Activated CD4-positive, alpha-beta memory T cell treated with anti-CD3 and anti-CD28 coated beads for 36 hours (primary cell): ENCODE measurements at places on chromosomes 13 and 19. TPM values are rescaled to one million over a fixed set of nuclear protein-coding genes. Genes with fewer than 3 reads are reported as not detected.
A peak's percentile ranks its signal among the peaks of the same experiment; 100 is the strongest.

Gene KLK10
- not detected for total RNA-seq

Gene SH2D3A
- total RNA-seq, result 18.2 TPM

Gene TJP3
- 3.1 TPM for total RNA-seq

Gene PDX1
- not detected for total RNA-seq

GRCh38 chr19:39014037-39014436, 18.3 kb downstream of the FBXO27 start:
- no peak for DNase-seq

GRCh38 chr13:98480915-98481877, 95.7 kb downstream of the STK24 start:
- DNase-seq, result peak; percentile 81

DNA sequence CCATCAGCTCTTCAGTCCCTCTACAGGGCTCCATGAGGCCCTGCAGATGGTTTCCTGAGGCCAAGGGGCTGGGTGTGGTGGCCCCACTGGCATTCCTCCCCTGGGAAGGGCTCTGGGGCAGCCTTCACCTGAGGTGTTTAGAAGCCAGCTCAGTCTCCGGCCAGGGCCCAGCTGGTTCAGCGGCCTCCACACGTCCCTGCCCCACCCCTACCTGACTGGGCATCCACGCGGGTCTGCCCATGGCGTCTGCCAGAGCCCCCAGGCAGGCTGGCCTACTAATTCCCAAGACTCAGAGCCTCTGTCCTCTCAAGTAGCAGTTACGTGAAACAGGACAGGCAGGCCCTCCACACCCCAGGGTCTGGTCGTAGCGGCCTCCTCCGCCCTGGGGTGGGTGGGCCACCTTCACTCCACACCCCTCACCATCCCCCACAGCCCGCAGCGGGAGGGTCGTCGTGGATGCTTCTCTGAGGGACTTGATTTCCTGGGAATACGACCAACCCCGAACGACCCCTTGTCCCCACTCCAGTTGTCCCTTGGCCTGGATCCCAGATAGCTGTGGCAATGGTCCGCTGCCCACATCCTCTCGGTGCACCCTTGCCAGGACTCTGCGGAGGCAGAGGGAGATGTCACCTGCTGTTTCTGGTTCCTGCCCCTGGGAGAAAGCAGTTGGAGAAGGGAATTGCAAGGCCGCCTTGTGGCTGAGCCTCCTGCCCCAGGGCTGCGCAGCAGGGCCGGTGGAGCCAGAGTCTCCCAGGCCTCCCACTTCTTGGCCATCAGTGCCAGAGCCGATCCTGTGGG, 24.3 kb downstream of the CAPN12 start:
- DNase-seq, result no peak

- no peak for DNase-seq
Observed at GRCh38 chr19:49188626-49189200, 31.1 kb downstream of the TRPM4 start.

Gene KANK3
- 2.3 TPM for total RNA-seq

DNA sequence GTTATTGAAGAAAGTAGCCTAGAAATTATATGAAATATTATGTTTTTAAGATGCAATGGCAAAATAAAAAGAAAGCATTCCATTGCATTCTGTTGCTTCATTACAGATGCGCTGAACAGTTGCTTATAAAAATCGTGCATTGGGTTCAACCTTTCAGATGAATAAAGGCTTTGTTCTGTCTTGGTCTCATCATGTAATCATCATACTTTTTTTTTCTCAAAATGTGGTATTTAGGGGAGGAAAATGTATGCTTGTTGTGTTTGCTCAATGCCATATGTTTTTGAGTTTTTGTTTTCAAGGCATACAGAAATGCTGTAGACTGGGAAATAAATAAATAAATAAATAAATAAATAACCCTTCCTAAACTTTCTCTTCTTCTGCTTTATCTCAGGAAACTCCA, 1.1 kb upstream of the MBNL2 start:
- DNase-seq, result no peak

Gene NOVA2
- not detected for total RNA-seq

GRCh38 chr19:56218961-56219360, 16.9 kb downstream of the ZSCAN5C start:
- DNase-seq, result no peak

- DNase-seq, result no peak
Observed at GRCh38 chr13:33441015-33441414, 155.5 kb upstream of the STARD13 start.

Gene ELAVL1
- 143 TPM for total RNA-seq

DNA sequence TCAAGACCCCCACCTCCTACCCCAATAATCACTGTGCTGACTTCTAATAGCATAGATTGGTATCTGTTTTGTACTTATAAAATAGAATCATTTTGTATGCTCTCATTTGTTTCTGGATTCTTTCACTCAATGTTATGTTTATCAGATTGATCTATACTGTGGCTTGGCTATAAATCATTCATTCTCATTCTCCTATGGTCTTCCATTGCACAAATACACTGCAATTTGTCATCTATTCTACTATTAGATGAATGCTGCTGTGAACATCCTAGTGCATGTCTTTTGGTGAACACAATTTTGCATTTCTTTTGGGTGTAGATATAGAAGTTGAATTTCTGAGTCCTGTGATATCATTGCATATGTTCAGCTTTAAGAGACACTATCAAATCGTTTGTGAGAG, 94.8 kb upstream of the AKAP11 start:
- no peak for DNase-seq

Gene GFY
- total RNA-seq, result not detected

Gene TNFSF9
- 1.2 TPM for total RNA-seq

DNA sequence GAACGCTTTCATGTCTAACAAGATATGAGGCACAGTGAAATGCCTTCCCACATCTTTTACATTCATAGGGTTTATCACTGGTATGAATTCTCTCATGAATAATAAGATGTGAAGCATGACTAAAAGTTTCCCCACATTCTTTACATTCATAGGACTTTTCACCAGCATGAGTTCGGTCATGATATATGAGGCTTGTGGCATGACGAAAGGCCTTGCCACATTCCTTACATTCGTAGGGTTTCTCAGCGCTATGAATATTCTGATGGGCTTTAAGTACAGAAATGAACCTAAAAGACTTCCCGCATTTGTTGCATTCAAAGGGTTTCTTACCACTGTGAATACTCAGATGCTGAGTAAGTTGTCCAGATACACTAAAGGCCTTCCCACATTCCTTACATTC, 21.3 kb downstream of the ZNF607 start:
- DNase-seq, result no peak

Gene CYP4F12
- 0.41 TPM for total RNA-seq

DNA sequence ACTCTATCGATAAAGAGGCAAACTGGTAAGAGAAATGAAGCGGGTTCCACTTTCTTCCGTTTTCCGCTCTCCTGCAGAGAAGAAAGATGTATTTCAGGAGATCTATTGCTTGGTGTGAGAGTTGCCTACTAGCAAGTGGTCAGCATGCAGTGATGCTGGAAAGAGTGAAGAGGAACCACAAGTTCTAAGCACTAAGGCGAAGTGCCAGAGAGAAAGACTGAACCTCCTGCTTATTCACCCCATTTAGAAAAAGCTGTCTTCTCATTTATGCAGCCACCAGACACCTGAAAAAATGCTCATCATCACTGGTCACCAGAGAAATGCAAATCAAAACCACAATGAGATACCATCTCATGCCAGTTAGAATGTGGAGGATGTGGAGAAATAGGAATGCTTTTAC, 78.7 kb upstream of the GPC6 start:
- DNase-seq, result no peak

- no peak for DNase-seq
Observed at GRCh38 chr19:57321751-57322150, 1.5 kb downstream of the ZNF543 start.

Gene SERP2
- total RNA-seq, result not detected

DNA sequence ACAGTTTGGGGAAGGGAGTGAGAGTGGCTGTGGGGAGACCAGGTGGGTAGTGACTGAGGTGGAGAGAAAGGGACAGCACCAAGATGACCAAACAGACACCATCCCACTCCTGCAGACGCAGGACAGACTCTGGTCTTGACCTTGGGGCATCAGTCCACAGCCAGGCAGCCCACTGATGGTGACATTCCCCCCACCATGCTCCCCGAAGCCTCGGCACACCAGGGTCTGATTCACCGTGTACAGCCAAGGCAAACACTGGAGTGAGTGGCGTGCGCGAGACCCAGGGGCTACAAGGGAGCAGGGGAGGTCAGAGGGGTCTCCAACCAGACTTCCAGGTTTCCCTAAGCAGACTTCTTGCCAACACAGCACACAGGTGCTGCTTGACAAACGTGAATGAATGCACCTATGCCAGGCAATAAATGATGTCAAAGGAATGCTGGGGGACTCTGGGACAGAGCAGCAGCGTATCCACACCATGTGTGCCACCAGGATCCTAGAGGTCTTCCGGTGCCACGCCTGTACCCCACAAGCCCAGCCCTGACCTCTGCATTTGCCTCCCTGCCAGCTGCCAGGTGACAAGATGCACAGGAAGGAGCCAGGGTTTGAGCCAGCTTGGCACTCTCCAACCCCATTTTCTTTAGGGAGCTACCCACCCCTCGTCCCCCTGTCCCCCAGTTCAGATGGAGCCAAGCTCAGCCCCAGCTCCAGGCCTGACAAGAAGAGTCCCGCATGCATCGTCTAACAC, 18.5 kb downstream of the RANBP3 start:
- DNase-seq, result no peak

DNA sequence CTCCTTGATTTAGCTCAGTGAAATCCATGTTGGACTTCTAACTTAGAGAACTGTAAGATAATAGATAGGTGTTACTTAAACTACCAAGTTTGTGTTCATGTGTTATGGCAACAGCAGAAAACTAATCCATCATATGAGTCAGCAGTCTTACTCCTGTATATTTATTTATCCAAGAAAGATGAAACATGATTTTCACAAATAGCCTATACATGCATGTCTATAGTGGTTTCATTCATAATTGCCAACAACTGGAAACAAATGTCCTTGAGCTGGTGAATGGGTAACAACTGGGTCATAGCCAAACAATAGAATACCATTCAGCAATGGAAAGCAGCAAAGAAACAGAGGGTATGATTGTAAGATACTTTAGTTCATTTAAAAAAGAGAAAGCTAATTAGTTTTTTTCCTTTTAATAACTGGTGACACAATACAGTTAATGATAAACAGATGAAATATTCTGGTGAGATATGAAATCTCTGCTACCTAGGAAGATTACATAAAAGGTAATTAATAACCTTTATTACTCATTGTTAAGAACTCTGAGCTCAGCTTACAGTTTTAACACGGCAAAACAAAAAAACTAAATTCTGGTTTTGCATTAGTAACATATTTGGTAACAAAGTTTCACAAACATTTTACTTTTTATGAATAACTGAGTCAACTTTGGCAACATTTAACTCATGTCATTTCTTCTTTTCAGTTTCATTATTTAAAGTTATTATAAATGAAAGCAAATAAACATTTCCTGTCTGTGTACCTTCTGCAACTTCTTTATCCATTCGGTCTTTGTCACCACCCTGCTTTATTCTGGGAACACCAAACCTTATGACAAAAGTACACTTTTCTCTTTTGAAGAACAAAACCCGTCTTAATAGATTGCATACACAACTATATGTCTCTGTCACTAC, 181.3 kb downstream of the LIG4 start:
- no peak for DNase-seq

Gene FPR3
- not detected for total RNA-seq

Gene METTL21C
- not detected for total RNA-seq

GRCh38 chr13:25380082-25380481, 8.3 kb downstream of the ATP8A2 start:
- no peak for DNase-seq

GRCh38 chr13:36414461-36414860, 17.8 kb upstream of the CCNA1 start:
- DNase-seq, result no peak

- no peak for DNase-seq
Observed at GRCh38 chr19:55189403-55189835, 9.3 kb upstream of the SYT5 start.

DNA sequence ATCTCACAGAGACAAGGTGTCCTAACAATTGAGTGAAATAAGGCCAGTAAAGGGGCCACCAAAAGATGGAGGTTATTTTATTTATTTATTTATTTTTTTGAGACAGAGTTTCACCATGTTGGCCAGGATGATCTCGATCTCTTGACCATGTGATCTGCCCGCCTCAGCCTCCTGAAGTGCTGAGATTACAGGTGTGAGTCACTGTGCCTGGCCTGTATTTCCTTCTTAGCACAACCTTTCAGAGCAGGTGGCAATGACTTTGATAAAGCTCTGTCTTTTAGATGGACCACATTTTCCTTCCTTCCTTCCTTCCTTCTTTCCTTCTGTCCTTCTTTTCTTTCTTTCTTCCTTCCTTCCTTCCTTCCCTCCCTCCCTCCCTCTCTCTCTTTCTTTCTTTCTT, 11.0 kb upstream of the DOCK6 start:
- DNase-seq, result no peak

- DNase-seq, result no peak
Observed at GRCh38 chr13:20993211-20993610, 68.2 kb downstream of the LATS2 start.

- no peak for DNase-seq
Observed at GRCh38 chr19:55591555-55591954, 7.8 kb downstream of the FIZ1 start.

Gene RGS9BP
- total RNA-seq, result 0.10 TPM

DNA sequence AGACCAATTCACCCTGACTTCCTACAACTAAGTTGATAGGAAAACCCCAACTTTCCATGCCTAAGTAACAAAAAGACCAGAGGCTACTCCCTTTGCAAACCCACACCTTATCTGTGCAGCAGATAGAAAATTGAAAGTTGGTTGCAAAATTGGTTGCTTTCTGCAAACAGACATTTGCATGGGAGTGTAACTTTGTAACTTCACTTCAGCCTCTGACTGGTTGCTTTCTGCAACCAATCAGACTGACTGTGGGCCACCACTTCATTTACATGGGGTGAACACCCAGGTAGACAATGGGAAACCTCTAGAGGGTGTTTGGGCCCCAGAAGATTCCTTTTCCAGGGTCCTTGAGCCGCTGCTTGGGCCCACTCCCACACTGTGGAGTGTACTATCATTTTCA, 9.8 kb downstream of the TEX30 start:
- DNase-seq, result no peak

GRCh38 chr13:109840201-109840892, 54.0 kb upstream of the IRS2 start:
- DNase-seq, result peak; percentile 53

DNA sequence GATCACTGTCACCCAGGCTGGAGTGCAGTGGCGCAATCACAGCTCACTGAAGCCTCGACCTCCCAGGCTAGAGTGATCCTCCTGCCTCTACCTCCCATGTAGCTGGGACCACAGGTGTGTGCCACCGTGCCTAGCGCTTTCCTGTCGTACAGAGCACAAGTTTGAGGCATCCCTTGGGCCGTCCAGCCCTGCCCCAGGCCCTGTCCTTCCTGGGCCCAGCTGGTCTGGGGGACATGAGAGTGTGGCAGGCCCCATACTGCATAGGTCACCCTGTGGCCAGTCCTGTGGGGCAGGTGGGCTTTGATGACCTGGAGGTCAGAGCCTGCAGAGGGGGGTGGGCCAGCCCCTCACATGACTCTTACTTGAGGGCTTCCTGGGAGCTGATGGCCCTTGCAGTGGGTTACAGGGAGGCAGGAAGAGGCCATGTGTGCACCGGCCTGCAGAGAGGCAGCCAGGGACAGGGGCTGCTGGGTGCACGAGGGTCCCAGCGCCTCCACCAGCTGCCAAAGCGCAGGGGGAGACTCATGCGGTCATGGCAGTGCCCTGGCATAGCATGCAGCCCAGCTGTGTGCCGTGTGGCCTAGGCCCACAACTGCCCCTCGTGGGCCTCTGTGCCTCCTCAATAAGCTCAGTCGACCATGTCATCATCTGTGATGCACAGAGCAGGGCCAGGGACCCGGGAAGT, 61.4 kb downstream of the KDM4B start:
- DNase-seq, result no peak

Gene NLRP4
- total RNA-seq, result not detected

GRCh38 chr13:29953542-29953941, 103.1 kb upstream of the UBL3 start:
- DNase-seq, result no peak
